Activated CD8-positive, alpha-beta memory T cell treated with anti-CD3 and anti-CD28 coated beads for 1 hour (primary cell): ENCODE measurements at places on chromosomes 3 and 15.

GRCh38 chr15:30043211-30043655 is 39.5 kb upstream of the GOLGA8J start:
- DNase-seq = no peak

DNA sequence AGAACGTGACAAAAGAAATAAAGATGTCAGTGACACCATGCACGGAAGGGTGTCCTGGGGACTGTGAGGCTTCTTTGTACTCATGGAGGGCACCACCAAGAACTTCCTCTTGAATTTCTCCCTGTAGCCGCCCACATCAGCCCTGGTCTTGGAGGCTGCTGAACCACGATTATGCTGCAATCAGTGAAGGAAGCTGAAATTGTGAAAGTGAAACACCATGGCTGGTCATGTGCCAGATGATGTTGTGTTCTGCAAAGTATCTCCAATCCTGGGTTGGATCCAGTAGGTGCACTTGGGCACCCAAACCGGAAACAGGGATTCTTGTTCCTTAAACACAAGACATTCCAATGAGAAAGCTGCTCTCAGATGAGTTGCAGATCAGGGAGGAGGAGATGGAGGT is 104.4 kb upstream of the GOLGA6L6 start:
- no peak for DNase-seq

GRCh38 chr3:112650482-112650881 is 9.5 kb upstream of the CCDC80 start:
- no peak for DNase-seq

- no peak for DNase-seq
These were observed 93.0 kb upstream of the TSPAN3 start for GRCh38 chr15:77163781-77164384.

DNA sequence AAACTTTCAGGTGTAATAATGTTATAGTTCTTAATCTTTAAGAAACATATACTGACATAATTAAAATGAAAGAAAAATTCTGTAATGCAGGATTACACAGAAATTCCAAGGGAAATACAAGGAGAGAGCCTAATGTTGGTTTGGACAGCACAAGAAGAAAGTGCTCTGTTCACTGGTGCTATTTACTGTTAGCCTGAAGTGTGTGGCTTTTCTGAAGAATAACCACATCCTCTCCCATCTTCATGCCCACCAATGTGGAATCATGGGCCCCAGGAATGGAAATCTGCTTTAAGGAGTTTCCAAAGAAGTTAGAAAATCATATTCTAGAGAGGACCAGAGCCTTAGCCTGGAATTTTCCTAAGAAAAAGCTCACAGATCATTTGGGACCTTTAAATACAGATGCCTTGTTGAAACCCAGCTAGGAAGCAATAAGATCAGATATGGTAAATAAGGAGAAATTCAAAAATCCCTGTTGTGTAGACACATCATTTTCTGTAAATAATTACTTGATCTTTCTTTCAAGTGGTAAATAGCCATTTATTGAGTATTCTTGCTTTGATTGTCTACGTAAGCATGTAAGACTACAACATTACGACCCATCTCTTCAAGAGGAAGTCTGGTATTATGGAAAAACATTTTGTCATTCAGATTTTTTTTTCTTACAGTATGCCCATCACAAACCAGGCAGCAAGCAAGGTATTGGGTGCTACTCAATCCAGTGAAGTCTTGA is 10.3 kb upstream of the USP50 start:
- DNase-seq = no peak

GRCh38 chr15:63089260-63090043 is 32.2 kb upstream of the LACTB start:
- no peak for DNase-seq

DNA sequence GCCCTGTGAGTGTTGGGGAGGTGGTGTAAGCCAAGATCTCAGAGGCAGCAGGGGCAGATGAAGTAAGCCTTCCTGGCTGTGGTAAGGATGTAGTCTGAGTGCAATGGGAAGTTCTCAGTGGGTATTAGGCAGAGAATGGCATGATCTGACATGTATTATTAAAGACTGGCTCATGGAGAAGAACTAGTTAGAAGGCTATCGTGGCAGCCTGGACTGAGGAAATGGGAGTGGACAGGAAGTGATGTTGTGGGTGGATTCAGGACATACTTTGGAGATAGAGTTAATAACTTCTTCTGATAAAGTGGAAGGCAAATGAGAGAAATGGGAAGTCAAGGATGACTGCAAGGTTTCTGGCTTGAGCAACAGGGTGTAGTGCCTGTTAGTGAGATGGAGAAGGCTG is 250.9 kb upstream of the CFAP20DC start:
- no peak for DNase-seq

DNA sequence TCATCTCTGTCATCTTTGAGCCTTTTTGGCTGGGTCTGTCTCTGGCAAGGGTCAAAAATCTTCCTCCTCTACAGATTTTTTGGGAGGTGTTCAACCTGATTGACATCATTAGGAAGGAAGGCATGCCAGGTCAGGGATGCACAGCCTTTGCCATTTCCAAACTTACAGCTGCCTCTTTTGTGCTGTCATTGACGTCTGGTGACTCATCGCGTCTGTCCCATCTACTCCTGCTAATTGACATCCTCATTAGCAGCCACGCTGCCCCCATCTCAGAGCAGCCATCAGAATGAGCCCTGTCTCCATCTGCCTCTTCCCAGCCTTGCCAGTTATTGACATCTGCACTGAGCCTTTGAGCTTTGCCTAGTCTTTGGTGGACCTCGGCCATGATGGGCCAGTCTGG is 53.0 kb downstream of the PDIA5 start:
- DNase-seq = no peak

GRCh38 chr15:38421069-38421690 is 32.7 kb upstream of the FAM98B start:
- no peak for DNase-seq

DNA sequence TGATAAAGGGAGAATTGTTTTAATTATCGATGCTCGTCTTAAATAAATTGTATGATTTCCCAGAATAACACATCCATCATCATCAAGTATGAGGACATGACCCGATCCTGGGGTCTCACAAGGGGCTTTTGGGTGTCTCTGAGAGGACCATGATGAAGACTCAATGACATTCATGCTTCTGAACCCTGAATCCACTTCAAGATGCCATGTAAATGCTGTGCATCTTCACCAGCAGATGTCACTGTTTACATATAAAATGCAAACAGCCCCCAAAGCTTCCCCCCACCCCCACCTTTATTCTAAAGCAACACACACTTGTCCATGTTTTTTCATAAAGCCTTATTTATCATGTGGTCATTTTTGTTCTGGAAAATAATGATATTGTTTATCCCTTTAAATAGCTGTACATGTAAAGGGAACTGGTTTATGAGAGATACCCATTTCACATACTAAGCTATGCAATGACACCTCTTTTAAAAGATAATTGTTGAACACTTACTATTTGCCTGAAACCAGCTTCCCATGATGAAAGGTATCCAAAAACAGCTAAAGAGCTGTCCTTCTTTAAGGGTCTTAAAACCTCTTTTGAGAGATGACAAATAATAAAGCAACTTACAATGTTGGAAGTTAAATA is 69.7 kb upstream of the UBE3A start:
- DNase-seq = no peak

GRCh38 chr3:42216302-42216701 is 49.7 kb downstream of the CCK start:
- DNase-seq = no peak

DNA sequence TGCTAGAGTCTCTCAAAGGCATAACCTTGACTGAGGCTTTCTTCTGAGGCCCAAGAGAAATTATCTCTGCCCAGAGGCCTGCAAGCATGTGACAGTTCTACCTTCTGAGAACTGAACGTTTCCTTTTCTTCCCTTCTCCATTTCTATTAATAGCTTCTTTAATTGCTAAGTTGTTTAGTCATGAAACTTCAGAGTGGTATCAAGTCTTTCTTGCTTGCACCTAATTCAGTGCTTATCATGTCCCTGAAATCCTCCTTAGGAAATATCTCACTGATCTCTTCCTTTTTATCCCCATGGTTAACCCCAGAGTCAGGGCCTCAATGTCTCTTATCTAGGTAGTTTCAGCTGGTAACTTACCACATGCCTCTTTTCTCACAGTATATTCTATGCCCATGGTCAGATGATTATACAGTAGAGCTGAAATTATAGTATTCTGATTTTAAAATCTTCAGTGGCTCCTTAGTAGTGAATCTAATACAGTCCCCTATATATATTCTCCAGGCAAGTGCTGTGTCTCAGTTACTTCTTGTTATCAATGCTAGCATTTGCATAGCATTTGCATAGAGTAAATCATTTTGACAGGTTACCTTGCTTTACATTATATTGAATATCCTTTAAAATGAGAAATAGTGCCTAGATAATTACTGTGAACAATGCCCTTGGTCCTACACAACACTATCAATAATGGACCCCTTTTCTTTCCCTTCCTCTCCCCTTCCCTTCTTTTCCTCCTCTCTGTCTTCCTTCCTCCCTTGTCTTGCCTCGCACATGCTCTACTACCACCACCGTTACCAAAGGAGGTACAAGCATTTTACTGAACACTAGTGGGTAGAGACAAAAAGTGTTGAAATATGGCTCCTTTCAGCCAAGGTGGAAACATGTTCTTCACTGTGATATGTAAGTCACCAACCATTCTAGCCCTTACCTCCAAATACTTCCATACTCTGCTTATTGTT is 33.0 kb downstream of the KBTBD8 start:
- no peak for DNase-seq

DNA sequence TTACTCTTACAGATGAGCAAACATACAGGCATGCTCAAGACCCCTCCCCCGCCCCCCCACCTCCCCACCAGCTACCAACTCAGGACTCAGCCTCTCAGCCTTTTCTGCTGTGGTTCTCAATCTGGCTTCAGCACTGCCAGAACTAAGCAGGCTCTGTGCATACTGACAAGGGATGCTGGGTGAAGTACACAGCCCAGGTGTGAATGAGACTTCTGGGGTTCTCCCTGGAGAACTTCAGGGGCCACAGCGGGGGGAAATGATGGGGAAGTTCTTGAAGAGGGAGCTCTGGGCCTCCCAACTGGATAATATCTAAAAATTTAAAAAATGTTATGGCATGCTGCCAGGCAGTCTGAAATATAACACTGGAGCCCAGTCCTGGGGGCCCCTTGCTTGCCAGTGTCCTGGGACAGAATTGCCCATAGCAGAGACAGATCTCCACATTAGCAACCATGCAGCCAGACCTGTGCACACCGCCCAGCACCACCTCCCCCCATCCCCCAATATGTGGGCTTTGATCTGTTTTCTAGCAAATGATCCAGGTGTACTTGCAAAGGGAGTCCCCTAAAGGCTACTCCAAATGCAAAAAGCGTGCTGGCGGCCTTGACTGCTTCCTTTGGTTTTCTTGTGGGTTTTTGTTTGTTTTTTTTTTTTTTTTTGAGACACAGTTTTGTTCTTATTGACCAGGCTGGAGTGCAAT is 41.4 kb downstream of the PGPEP1L start:
- no peak for DNase-seq

GRCh38 chr15:49313650-49314049 is 109.4 kb upstream of the FGF7 start:
- no peak for DNase-seq

DNA sequence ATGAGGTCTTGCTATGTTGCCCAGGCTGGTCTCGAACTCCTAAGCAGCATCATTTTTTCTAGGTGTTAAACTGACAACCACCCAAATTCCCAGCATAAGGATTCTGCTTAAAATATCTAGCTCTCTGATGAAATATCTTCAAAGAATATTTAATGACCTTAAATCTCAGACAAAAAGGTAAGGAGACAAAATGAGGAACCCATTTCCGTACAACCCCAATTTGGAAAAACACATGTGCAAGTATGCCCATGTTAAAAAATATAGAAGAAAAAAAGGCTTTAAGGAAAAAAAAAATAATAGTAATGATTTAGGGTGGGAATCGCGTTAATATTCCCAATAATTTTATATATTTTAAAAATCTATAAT is 1.4 kb upstream of the SACM1L start:
- no peak for DNase-seq

DNA sequence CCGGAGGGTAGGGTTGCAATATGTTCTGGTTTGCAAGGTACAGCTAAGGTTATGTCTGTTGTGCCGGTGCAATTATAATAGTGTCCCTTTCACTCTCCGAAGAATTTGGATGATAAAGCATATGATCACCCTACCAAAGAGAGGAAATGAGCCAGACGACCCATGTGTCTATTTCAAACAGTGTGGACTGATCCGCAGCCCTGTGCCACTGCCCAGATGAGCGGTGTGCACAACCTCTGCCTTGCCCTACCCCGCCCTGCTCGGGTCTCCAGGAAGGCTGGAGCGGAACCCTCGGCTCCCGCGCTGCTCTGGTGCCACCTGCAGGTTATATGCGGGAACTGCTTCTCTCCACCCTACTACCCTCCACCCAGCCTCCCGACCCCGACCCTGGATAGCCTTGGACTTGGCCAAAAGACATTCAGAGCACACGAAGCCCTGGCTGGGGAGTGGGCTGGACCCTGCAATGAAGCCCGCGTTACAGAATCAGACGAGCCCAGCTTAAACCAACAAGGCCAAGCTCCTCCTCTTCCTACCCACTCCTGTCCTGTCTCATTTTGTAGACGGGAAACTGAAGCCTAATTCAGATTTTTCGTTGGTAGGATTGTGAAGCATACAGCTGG is 68.4 kb upstream of the CHRNB4 start:
- DNase-seq = peak; percentile 11

DNA sequence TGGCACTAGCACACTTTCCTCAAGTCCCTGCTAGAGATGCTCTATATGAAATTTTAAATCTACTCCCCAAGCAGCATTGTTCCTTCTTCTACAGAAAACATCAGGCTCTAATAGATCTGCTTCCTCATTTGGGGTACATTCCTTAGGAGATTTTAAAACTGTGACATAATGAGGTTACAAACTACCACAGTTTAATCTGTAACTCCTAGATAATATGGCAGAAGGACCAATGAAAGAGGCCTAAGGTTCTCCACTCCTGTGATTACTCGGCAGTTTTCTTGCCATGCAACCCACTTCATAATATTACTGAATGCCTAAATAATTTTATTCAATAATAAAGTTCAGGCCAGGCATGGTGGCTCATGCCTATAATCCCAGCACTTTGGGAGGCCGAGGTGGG is 16.1 kb downstream of the ZNF106 start:
- DNase-seq = no peak

GRCh38 chr3:192168202-192168601 is 559.1 kb downstream of the FGF12 start:
- no peak for DNase-seq

GRCh38 chr3:124699686-124700396 is 30.4 kb upstream of the UMPS start:
- no peak for DNase-seq

GRCh38 chr15:38471974-38472373 is 18.0 kb downstream of the FAM98B start:
- DNase-seq = no peak

DNA sequence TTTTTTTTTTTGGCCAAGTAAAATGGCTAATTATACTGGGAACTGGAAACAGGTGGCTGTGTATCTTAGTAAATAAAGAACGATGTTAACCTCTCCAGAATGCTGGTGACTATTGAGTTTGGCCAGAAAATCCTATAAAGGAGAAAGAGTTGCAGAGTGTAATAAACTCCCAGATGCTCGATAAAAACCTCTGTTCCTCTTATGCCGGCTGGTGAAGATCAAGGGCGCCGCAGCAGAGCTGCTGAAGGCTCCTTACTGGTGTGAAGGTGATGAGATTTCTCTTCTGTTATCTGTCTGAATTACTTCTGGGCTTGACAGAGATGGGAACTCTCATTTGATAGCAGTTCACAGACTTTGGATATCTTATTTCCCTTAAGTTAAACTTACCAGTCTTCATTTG is 104.6 kb downstream of the PTPRG start:
- no peak for DNase-seq
